Non-pigmented ciliary epithelial cell (primary cell): ENCODE measurements at places on chromosomes 16 and 17.

DNA sequence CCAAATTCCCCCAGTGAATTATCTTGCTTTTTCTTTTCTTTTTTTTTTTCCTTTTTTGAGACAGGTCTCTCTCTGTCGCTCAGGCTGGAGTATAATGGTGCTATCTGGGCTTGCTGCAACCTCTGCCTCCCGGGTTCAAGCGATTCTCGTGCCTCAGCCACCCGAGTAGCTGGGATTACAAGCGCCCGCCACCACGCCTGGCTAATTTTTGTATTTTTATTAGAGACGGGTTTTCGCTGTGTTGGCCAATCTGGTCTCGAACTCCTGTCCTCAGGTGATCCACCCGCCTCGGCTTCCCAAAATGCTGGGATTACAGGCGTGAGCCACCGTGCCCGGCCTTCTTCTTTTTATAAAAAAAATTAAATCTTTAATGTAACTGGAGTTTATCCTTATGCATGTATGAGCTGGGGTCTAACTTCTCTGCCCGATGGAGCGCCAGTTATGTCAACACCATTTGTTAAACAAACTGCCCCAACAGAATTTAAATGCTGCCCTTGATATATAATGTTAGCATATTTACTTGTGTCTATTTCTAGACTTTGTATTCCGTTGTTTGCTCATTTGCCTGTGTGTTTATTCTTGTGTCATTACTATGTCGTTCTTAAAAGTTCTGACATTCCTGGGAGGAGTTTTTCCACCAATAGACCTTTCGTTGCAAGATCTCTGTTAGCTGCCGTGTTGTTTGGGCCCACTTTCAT is 535 bp upstream of the AURKB start:
- DNase-seq, result no peak

- no peak for DNase-seq
Observed at GRCh38 chr17:28828294-28829040, 14.1 kb downstream of the FAM222B start.

- no peak for DNase-seq
Observed at GRCh38 chr17:69342896-69343644, 16.1 kb upstream of the ABCA5 start.

GRCh38 chr16:73092236-73092781 is 44.4 kb upstream of the ZFHX3 start:
- no peak for DNase-seq
